Left cardiac atrium (tissue), 4 donors: ENCODE measurements at places on chromosomes 5 and 9. TPM values are rescaled to one million over a fixed set of nuclear protein-coding genes. Genes with fewer than 3 reads are reported as not detected.

DNA sequence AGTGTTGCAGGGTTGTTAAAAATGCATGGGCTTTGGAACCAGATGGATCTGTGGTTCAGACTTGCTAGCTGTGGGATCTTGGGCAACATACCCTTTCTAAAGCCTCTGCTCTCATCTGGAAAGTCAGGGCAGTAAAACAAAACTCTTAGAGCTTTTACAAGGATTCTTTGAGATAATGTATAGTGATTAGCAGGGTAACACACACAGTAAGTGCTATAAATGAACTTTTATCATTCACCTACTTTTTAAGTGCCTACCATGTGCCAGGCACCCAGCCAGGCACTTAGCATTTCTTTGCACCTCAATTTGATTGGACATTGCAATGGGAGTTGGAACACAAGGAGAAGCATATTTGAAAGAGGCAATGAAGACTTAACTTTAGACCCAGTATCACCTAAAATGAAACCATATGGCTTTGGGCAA lies 208.6 kb upstream of the PAPPA start:
- DNase-seq = peak; percentile 28

The SLC9A3 gene
- 0.99 TPM for total RNA-seq

- no peak for DNase-seq
Observed at GRCh38 chr9:132311978-132312377, 42.8 kb downstream of the SETX start.

The LHX6 gene
- 6.1 TPM for total RNA-seq

The SLC46A2 gene
- not detected for total RNA-seq

DNA sequence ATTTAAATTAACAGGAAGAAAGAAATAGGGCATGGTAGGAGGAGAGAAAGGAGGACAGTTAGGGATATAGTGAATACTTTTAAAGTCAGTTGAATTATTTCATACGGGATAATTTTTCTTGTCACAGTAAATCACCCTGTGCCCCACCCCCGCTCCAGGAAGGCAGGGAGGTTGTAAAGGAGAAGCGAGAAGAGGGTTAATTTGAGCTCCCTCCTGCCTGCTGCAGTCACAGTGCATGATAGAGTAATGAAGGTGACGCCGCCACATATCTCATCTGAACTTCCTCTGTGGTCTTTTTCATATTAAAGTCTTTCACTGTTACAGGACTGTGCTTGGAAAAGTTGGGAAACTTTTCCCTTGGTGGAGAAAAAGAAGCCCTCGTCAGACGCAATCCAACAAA lies 896 bp upstream of the PCSK5 start:
- peak; percentile 25 for DNase-seq

DNA sequence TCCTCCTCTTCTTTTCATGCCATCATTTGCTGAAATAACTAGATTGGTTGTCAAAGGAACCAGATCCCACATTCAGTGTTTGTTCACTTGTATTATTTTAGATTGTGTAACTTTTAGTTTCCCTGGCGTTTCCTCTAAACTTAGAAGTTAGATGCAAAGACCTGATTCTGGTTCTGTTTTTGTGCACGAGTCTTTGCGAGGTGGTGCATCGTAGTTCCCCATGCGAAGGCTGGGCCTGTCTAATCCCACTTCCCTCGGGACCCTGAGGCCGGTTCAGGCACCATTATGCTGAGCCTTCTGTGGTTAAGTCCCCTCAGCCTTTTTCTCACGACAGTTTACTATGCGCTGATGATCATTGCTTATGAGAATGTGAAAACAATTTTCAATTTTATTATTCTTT lies 219.1 kb upstream of the OTULINL start:
- no peak for DNase-seq

The F2RL2 gene
- 0.09 TPM for total RNA-seq

GRCh38 chr5:168939887-168940544 lies 360.8 kb upstream of the PANK3 start:
- no peak for DNase-seq

DNA sequence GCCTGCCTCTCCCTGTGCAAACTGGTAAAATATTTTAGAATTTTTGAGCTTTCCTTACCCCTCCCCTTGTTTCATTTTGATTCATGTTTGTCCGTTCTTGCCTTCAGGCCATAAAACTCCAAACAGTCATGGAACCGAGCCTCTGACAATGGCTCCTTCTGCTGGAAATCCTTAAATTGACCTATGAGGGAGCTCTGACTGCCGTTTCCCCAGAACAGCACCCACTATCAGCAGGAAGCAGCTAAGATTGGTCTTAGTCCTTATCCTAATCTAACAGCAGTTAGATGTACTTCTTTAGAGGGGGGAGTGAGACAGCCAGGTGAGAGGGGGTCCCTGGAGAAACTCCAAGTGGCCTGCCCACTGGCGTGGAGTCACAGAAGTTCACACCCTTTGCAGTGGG lies 106.7 kb downstream of the FAM174A start:
- DNase-seq = no peak

The ORM2 gene
- total RNA-seq = 1.6 TPM

The HAVCR1 gene
- total RNA-seq = 0.21 TPM

The ADAMTS2 gene
- total RNA-seq = 22.7 TPM

- DNase-seq = peak; percentile 58
Observed at GRCh38 chr9:33867747-33868439, 50.9 kb downstream of the UBE2R2 start.

The CD274 gene
- total RNA-seq = 7.3 TPM

- no peak for DNase-seq
Observed at GRCh38 chr9:69028754-69029153, 6.8 kb upstream of the FXN start.

The ZNF618 gene
- 4.1 TPM for total RNA-seq

DNA sequence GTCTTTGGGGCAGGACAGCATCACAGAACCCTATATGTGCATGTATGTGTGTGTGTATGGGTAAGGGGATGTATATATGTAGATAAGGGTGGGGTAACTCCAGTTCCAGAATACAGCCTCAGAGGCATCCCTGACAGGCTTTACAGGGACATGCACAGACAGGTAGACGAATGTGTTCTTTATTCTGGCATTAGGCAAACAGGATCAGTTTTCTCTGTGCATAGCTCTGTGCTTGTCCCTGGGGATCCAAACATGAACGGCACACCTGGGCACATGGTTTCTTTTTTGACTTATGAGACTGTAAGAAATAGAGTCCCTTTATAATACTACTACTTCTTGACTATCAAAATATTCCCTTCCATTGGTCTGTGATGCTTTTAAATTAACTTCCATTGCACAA lies 120.6 kb downstream of the TRIO start:
- DNase-seq = no peak

GRCh38 chr9:16825971-16826625 lies 44.4 kb downstream of the BNC2 start:
- no peak for DNase-seq

The PHF24 gene
- total RNA-seq = 0.32 TPM
